Subcutaneous preadipocyte (primary cell): ENCODE measurements at places on chromosomes 12 and 14. TPM values are rescaled to one million over a fixed set of nuclear protein-coding genes. Genes with fewer than 3 reads are reported as not detected.

Gene ZNF10
- total RNA-seq = 2.9 and 3.5 TPM in 2 replicates

Gene HSPB8
- 4.0 and 4.3 TPM in 2 replicates for total RNA-seq

Gene IGF1
- not detected in 2 replicates for total RNA-seq

Gene SERPINA10
- not detected in 2 replicates for total RNA-seq

Gene AICDA
- total RNA-seq = not detected in 2 replicates

Gene CLEC2A
- not detected in 2 replicates for total RNA-seq

Gene CMTM5
- not detected in 2 replicates for total RNA-seq

Gene ZNF891
- total RNA-seq = 1.1 and 1.4 TPM in 2 replicates

Gene PIANP
- under 0.01 TPM in 1 of 2 replicates, not detected in the other for total RNA-seq

Gene HOXC4
- 1.6 and 2.2 TPM in 2 replicates for total RNA-seq

Gene KLRK1
- total RNA-seq = not detected in 2 replicates

Gene CCDC198
- not detected in 2 replicates for total RNA-seq

Gene REP15
- total RNA-seq = 2.6 and 6.3 TPM in 2 replicates

Gene DNAL1
- 5.1 and 5.9 TPM in 2 replicates for total RNA-seq

Gene SLCO1B1
- not detected in 2 replicates for total RNA-seq

Gene RDH16
- under 0.01 TPM in 1 of 2 replicates, not detected in the other for total RNA-seq

Gene ZC3H10
- 6.6 and 8.2 TPM in 2 replicates for total RNA-seq

Gene ASIC1
- 1.2 and 2.6 TPM in 2 replicates for total RNA-seq

Gene ST8SIA1
- total RNA-seq = 2.2 and 4.0 TPM in 2 replicates

Gene KRT72
- not detected in 2 replicates for total RNA-seq

Gene ALKBH2
- 25.2 and 28.7 TPM in 2 replicates for total RNA-seq

Gene PRB2
- not detected in 2 replicates for total RNA-seq

Gene KRT1
- not detected in 2 replicates for total RNA-seq

Gene RNASE3
- not detected in 2 replicates for total RNA-seq

Gene G2E3
- 17.3 and 30.7 TPM in 2 replicates for total RNA-seq

Gene CCDC196
- not detected in 2 replicates for total RNA-seq

Gene PIWIL1
- not detected in 2 replicates for total RNA-seq

Gene LMO3
- total RNA-seq = 0.98 and 14.3 TPM in 2 replicates

Gene ANHX
- not detected in 2 replicates for total RNA-seq

Gene CLEC14A
- total RNA-seq = 0.20 TPM in 1 of 2 replicates, not detected in the other

Gene DEPDC4
- total RNA-seq = 0.73 and 2.2 TPM in 2 replicates

Gene OR6C2
- not detected in 2 replicates for total RNA-seq

Gene ARL1
- 70.6 and 72.8 TPM in 2 replicates for total RNA-seq

Gene ANKS1B
- total RNA-seq = 5.9 and 14.3 TPM in 2 replicates

Gene LYZ
- total RNA-seq = not detected in 2 replicates

Gene IFNG-AS1
- not detected in 2 replicates for total RNA-seq

Gene FOXN4
- total RNA-seq = not detected in 2 replicates

Gene AKAP5
- total RNA-seq = under 0.01 and 0.20 TPM in 2 replicates

Gene RXYLT1
- 14.0 and 15.6 TPM in 2 replicates for total RNA-seq

Gene SMARCC2
- 44.1 and 53.2 TPM in 2 replicates for total RNA-seq

Gene PRH2
- total RNA-seq = not detected in 2 replicates

Gene TECPR2
- total RNA-seq = 11.0 and 13.9 TPM in 2 replicates

Gene TAS2R9
- total RNA-seq = 0.20 TPM in 1 of 2 replicates, not detected in the other
